Thyroid gland (tissue), 4 donors: ENCODE measurements at places on chromosomes 12 and 14.

GRCh38 chr12:113142173-113142885 is 6.8 kb upstream of the RASAL1 start:
- peak; percentile 95 for DNase-seq

- DNase-seq: no peak
Observed at GRCh38 chr14:75977582-75977943, 4.2 kb downstream of the TGFB3 start.

DNA sequence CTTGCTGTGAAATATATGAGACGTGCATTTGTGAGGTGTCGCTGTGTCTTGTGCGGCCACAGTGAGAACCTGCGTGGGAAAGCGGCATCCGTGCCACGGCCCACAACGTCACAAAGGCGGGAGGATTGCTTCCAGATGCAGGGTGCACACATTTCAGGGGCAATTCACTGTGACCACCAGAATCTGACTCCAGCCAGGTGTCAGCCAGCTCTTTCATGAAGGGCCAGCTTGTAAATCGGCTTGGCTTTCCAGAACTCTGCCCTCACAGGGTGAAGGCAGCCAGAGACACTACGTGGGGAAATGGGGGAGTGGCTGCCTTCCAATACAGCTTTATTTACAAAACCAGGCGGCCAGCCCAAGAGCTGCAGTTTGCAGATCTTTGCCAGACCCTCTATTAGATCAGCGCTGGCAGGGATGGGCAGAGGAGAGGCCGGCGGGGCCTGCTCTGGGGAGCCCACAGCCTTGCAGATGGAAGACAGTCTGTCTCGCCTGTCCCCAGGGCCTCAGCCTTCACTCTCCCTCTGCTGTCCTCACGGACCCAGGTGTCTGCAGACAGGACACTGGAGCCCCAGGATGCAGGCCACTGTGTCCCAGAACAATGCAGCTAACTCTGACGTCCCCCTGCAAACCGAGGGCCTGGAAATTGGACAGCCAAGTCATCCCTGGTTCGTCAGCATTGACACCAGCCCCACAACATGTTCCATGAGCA is 53.5 kb downstream of the ADGRD1 start:
- no peak for DNase-seq

DNA sequence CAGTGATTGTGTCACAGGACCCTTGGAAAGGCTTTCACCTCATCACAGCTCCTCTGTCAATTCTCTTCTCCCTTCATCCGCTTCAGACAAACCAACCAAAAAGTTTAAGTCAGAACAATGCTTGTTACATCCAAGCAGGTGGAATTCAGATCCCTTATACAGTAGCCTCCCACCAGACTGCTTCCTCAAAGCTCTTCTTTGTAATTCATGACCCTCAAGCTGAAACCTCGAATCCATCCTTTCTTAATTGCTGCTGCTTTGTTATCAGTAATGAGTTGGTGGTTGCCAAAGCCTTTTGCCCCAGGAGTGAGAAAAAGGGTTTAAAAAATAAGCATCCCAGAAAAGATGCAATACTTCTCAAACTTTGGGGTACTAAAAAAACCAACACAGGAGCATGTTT is 9.5 kb downstream of the BEST3 start:
- DNase-seq: no peak
